ENCODE measurements at places on chromosomes 1 and 21.

DNA sequence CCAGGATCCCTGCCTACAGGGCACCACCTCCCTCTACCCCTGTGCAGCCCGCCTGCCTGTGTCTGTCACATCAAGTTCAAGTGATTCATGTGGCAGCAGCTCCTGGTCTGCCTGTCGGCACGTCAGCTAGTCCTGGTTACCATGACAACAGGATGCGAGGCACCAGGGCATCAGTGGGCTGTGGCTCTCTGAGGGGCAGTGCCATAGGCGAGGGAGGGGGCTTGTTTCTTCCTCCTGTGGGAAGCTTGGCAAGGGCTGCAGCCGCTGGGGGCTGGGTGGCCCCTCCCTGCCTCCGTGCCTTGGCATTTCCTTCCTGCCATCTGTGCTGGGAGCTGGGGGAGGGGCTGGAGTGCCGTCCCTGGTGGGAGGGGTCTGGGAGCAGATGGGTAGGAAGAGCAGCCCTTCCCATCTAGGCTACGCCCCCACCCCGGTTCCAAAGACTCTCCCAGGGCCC, 43.1 kb downstream of the FOXO6 start:
- DNase-seq, result no peak

DNA sequence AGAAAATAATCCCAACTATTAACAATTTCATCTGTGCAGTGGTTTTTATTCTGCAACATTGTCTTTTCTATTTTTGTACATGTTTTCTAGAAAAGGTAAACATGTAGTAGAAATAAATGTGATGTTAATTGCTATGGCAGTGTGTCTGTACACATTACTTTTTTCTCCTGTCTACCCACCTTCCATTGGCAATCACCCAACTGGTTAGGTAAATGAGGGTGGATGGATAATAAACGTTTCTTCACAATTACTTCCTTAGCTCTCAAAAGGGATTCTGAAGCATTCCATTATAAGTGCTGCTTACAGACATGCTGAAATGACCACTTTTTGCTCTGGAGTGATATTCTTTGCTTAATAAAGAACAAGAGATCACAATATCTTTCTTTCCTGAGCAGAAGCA, 61.4 kb downstream of the MAGI3 start:
- DNase-seq, result no peak

- DNase-seq, result no peak
These were observed 400.3 kb downstream of the LTN1 start for GRCh38 chr21:28592205-28592865.

- DNase-seq, result no peak
These were observed 122.6 kb downstream of the CAMTA1 start for GRCh38 chr1:6907676-6908434.

DNA sequence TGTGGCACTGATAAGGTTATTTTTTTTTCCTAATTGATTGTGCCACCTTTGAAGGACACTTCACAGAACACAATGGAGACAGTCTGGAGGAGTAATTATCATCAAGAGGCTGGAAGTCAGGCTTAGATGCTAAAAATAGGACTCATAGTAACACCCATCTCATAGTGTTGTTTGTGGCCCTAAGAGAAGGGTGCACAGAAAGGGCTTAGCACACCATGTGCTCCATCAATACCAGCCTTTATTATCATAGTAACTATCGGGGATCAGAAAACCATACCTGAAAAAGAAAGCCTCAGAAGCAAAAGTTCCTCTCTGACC, 11.9 kb downstream of the NIPAL3 start:
- no peak for DNase-seq

GRCh38 chr1:58992643-58993042, 208.8 kb upstream of the JUN start:
- DNase-seq, result no peak

- no peak for DNase-seq
These were observed 59.2 kb downstream of the ETS2 start for GRCh38 chr21:38864964-38865363.

DNA sequence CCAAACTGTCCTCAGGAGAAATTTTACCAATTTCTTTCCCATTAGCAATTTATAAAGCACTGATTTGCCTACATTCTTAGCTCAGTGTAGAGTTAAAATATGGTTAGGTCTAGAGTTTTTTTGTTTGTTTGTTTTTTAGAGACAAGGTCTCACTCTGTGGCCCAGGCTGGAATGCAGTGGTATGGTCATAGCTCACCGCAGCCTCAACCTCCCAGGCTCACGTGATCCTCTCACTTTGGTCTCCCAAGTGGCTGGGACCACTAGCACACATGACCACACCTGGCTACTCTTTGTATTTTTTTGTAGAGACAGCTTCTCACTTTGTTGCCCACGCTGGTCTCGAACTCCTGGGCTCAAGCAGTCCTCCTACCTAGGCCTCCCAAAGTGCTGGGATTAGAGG, 10.6 kb upstream of the RALGPS2 start:
- DNase-seq, result no peak

- no peak for DNase-seq
These were observed 24.6 kb upstream of the ZNF648 start for GRCh38 chr1:182086136-182086535.

GRCh38 chr1:66938613-66939012, 13.8 kb downstream of the MIER1 start:
- no peak for DNase-seq

DNA sequence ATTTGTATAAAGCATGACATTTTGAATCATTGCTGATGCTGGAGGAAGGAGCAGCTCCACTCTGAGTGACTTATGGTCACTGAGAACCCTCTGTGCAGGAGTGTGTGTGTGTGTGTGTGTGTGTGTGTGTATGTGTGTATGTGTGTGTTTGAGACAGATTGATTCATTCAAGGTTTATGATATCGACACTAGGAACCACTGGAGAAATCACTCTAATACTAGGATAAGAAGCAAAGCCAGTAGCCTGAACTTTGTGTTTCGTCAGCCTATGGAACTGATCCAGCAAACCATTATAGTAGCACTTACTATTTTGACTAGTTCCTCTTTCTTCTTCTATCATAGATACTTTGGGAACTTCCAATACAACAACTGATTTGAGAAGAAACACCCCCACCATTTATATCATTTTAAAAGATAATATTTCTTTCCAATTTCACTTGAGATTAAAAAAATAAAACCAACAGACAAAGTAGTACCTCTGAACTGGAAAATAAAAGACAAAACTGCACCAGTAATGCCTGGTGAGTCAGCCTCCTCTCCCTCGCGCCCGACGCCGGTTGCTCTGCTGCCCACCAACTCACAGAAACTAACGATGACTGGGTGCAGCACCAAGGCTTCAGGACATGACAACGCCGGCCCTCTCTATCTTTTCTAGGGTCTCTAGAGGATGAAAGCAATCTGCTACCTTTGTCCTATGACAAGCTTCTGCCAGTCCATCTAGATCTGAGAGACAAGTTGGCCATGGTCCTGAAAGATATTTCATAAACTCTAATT, 20.9 kb downstream of the SLAMF1 start:
- DNase-seq, result no peak

GRCh38 chr21:37787456-37787855, 128.8 kb downstream of the KCNJ6 start:
- DNase-seq, result no peak

GRCh38 chr1:186202271-186202764, 172.7 kb downstream of the TPR start:
- no peak for DNase-seq
